Activated T-cell treated with anti-CD3 and anti-CD28 coated beads, Interleukin-2, amount 50 U/mL, for 48 hours (primary cell): ENCODE measurements at places on chromosomes 11 and 22.

GRCh38 chr22:41596776-41597634, 7.4 kb upstream of the PMM1 start:
- DNase-seq, result peak; percentile 47

DNA sequence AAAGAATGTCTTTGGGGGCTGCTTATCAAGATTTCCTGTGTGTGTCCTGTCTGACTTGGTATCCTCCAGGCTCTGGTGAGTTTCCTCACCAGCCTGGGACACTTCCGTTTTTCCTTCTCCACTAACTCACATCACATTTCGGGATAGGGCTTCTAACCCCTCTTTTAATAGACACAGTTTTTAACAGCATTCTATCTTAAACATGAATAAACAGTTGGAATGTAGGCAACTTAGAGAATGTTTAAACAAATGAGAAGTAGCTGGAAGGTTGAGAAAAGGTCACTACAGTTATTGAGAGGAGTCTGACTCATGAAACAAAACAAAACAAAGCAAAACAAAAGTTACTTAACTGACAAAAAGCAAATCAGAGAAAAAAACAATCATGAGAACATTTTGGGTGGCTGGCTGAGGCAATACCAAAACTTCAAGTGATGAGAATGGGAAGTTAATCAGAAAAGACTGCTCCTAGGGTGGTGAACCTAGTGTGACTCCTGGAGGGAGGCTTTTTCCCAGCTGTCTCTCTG, 64.7 kb upstream of the CTSC start:
- DNase-seq, result no peak

DNA sequence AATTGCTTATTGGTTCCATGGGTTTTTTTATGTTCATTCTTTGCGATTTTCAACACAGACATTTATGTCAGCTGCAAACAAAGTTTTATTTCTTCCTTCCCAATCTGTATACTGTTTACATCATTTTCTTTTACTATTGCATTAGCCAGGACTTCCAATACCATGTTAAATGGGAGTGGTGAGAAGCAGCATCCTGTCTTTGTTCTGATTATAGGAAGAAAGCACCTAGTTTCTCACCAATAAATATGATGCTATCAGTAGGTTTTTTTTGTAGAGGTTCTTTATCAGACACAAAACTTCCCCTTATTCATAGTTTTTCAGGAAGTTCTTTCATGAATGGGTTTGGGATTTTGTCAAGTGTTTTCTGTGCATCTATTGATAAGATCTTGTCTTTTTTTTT, 28.0 kb upstream of the OR8B8 start:
- no peak for DNase-seq

DNA sequence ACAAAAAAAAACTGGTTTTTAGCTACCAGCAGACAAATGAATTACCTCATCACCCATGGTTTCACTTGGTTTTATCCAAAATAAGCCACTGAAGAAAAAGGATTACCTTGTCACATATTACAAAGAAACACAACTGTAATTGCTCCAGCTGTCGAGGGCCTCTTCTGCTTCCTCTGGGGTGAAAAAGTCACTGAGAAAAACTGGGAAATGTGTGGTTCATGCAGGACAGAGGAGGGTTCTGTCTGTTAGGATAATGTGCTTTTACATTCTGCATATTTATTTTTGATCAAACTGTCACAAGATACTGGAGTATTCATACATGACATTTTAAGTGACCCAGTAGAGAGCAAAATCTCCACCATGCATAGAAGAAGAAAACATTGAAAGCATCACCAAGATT, 211.7 kb downstream of the NAV2 start:
- DNase-seq, result no peak

DNA sequence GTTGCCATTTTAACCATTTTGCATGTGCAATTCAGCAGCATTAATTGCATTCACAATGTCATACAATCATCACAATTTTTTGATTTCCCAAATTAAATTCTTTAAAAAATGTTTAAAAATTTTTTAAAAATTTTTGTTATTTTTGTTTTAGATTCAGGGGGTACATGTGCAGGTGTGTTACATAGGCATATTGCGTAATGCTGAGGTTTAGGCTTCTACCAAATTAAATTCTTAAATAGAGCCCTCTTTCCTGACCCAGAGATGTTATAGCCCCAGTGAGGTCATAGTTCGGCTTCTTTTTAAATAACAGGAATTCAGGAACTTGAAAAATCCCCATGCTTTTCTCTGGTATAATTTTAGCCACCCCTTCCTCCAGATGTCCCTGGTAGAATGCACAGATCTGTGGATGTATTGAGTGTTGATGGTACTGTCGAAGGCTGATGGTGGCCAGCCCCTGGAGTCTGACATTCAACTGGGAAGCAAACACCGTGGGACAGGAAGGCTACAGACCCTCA, 11.3 kb upstream of the AMPD3 start:
- DNase-seq, result no peak

- DNase-seq, result no peak
Observed at GRCh38 chr22:35899736-35900135, 128.9 kb downstream of the RBFOX2 start.

- no peak for DNase-seq
Observed at GRCh38 chr11:77455740-77456139, 18.2 kb downstream of the PAK1 start.

DNA sequence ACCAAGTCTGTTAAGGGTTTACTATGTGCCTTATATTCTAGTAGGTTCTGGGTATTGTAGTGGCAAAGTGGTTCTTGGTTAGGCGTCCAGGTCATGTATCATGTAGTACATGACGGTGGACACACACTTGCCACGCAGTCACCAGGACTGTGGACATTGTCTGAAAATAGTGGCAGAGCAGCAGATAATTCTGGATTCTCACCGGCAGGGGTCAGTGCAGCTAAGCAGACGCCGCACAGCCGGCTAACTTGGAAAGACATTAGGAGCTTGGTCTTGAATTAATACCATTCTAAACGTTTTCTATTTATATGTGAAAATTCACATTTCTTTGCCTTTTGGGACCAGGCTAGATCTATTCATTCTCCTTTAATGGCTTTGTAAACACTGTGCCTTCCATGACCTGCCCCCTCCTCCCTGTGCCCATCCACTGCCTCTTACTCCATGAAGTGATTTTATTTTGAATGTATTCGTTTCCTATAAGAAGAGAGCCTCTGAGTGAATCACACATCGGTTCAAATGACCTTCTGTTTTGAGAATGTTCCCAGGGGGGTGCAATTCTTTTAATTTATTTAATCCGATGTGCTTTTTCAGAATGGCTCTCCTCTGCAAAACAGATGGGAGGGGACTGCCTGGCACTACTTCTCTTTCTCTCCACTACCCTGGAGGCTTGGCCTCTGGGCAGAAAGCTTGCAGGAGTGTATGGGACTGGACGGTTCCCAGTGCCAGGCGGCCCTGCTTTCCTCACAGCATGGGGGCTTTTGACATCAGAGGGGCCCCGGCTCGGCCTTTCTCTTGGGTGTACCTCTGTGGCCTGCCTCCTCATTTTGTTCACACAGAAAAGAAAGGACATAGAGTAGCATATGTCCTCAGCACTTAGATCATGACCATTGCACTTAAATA, 378.0 kb downstream of the NTM start:
- peak; percentile 40 for DNase-seq

DNA sequence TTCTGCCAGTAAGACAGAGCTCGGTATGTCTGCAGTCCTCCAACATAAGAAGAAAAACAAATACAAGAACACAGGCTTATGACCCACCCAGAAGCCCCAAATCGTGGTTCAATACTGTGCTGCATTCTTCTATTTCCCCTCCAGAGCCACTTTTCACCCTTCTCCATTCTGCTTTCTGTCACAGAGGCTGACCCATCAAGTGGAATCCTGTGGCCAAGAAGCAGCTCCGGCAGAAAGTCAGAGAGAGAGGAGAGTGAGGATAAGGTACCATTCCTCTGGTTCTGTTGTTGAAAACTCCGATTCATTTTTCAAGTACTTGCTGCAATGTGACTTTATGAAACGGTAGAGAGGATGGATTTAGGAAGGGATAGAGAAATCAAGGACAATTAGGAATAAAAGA, 30.4 kb downstream of the PGM2L1 start:
- DNase-seq, result no peak

DNA sequence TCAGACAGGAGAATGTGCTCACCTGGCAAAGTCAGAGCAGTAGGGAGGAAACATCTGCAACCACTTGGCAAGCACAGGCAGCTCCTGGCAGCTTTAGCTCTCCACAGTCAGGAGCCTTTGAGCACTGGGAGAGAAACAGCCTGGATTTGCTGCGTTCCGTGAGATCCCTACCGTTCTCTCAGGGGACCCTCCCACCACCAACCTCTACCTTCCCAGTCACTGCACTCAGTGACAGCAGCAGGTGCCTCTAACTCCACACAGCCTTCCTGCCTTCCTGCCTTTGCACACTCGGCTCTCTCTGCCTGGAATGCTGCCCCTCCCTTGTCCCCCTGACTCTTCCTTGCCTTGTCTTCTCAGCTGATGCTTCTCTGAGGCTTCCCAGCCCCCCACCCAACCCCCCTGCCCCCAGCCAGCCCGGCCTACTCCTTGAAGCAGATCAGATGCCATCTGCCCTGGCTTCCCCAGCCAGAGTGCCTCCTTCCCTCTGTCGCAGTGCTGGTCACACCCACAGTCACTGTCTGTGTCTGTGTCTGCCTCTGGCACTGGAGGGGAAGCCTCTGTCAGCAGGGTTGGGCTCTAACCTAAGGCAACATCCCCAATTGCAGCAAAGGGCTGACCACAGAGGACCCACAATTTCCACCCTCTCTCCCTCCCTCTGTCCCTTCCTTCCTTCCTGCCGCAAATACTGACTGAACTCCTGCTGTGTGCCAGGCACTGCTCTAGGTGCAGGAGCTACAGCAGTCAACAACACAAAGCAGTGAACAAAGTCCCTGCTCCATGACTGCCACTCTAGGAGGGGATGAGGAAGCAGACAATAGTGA, 14.9 kb upstream of the TSKU start:
- DNase-seq, result no peak

- DNase-seq, result no peak
Observed at GRCh38 chr11:101390539-101390938, 193.3 kb downstream of the TRPC6 start.
